ENCODE measurements at places on chromosomes 13 and 19. TPM values are rescaled to one million over a fixed set of nuclear protein-coding genes. Genes with fewer than 3 reads are reported as not detected.
A peak's percentile ranks its signal among the peaks of the same experiment; 100 is the strongest.

CNFN gene
- not detected for total RNA-seq

DCLK1 gene
- not detected for total RNA-seq

DNA sequence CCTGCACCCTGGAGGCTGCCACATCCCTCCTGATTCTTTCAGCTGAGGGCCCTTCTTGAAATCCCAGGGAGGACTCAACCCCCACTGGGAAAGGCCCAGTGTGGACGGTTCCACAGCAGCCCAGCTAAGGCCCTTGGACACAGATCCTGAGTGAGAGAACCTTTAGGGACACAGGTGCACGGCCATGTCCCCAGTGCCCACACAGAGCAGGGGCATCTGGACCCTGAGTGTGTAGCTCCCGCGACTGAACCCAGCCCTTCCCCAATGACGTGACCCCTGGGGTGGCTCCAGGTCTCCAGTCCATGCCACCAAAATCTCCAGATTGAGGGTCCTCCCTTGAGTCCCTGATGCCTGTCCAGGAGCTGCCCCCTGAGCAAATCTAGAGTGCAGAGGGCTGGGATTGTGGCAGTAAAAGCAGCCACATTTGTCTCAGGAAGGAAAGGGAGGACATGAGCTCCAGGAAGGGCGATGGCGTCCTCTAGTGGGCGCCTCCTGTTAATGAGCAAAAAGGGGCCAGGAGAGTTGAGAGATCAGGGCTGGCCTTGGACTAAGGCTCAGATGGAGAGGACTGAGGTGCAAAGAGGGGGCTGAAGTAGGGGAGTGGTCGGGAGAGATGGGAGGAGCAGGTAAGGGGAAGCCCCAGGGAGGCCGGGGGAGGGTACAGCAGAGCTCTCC is 6.9 kb upstream of the CEACAM5 start:
- H3K4me1 ChIP-seq: no peaks in the 10 kb centered on the region
- H3K36me3 ChIP-seq: no peaks in the 10 kb centered on the region
- DNase-seq: no peak
- H3K27ac ChIP-seq: no peak overlapping the region

SULT2A1 gene
- not detected for total RNA-seq

- H3K4me3 ChIP-seq: no peak overlapping the region
- H3K36me3 ChIP-seq: no peaks in the 10 kb centered on the region
- no peaks in the 10 kb centered on the region for H3K27me3 ChIP-seq
- DNase-seq: no peak
These were observed 356.6 kb downstream of the TDRD3 start for GRCh38 chr13:60753641-60754040.

GRCh38 chr19:13153569-13154240 is 3.5 kb downstream of the IER2 start:
- H3K27me3 ChIP-seq: no peaks in the 10 kb centered on the region
- peak overlapping the region; percentile 98 for H3K27ac ChIP-seq
- peaks cover 40% of the 10 kb centered on the region for H3K4me1 ChIP-seq
- DNase-seq: no peak
- H3K4me3 ChIP-seq: peak overlapping the region; percentile 100

Measured in CD4-positive, alpha-beta memory T cell (primary cell).